NCI-H1092 treated with DMSO at 0.1 percent for 48 hours (cell line): ENCODE measurements at places on chromosomes 4 and X.
A peak's percentile ranks its signal among the peaks of the same experiment; 100 is the strongest.

DNA sequence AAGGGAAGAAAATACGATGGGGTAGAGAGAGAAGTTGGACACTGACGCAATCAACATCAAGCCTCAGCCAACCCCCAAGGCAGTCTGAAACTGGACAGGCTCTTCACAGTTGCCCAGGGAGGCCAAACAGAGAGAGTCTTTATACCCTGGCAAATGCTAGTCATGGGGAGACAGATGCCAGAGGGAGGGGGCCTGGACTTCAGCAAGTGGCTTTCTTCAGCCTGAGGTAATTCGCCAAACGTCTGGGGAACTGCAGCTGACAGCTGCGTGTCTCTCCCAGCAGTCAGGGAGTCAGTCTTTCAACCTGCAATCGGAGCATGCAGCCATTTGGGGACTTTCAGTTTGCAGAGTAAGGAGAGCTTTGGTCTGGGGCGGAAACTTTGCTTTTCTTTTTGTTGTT is 521.6 kb downstream of the TRIML1 start:
- no peak for DNase-seq

DNA sequence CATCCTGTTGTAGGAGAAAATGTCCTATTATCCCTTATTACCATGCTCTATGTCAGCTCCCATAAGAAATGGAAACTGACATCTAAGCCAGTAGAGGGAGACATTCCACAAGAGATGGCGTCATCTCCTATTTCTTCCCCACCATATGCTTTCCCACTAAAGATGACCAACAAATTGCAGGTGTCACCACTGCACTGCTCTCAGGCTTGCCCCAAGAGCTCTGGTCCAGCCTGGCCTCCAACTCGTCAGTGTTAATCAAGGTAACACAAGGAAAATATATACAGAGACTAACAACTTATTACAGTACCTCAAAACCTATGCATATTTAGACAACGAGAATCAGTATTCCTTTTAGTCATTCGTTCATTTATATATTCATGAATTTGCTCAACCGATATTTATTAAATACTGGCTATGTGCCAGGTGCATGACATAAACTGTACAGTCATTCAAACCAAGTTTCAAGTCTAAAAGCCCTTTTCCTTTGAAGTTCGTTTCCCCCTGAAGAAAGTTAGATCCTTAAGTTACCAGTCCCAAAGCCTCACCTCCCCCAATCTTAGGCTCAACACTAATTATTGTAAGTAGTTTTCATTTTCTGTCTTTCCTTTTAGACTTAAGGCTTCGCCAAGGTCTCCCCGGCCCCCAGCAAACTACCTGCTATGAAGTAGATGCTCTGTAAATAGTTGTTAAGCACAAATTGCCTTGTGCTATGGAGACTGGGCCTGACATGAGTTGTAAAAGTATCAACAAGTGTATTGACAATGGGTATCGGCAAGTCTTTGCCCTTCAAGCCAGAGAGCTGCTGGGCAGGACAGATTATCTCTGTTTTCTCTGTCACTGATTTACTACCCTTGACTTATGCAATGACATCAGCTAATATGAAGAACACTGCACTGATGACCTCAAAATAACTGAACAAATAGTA is 3.1 kb upstream of the FGB start:
- peak; percentile 34 for DNase-seq

DNA sequence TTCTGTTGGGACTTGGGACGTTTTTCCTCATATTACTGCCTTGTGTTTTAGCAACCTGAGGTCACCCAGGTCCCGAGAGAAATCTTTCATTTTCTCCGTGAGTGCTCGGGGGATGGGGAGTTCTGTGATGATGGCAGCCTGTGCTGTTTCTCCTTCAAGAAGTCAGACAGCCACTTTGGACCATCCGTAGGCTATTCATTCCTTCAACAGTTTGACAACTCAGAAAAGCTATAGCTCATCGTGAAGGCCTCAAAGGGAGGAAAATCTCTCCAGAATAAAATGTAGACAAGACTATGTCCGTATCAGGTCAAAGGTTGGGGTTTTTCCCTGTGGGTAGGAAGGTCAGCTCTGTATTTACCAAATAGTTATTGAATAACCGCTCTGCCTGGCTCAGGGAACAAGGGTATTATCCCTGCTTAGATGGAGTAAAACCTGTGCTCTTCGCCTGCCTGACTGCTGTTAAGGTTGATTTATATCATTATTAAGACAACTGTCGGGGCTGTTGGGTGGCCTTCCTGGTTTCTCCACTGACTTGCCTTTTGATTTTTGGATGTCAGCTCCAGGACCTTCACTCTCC is 36.6 kb downstream of the FAM114A1 start:
- no peak for DNase-seq

DNA sequence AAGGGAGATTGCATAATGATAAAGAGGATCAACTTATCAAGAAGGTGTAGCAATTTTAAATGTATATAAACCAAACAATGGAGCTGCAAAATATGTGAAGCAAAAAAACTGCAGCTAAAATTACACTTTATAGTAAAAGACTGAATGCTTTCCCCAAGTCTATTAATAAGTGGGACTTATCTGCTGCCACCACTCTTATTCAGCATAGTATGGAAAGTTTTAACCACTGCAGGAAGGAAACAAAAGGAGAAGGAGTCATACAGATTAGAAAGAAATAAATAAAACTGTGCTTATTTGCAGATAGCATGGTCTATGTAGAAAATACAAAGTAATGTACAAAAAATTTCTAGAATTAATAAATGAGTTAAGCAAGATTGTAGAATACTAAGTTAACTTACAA is 94.1 kb upstream of the GK2 start:
- no peak for DNase-seq

- DNase-seq: no peak
Measured at GRCh38 chr4:25839233-25839632, 23.6 kb downstream of the SEL1L3 start.

GRCh38 chr4:124589786-124590185 is 122.7 kb downstream of the ANKRD50 start:
- DNase-seq: no peak

DNA sequence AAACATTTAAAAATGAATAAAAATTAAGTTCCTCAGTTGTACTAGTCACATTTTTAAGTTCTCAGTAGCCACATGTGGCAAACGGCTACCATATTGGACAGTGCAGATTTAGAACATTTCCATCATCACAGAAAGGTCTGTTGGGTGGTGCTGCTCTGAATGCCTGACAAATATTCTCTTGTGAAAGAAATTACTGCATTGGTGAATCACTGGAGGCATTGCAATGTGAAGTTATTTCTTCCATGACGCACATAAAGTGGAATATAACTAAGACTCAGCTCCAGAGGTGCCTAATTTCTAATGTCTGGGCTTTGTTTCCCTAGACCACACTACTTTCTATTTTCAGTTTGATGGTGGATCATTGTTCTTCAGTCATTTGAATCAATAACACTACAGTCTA is 44.9 kb downstream of the CLNK start:
- DNase-seq: no peak

- no peak for DNase-seq
Measured at GRCh38 chr4:2694691-2695090, 61.4 kb downstream of the TNIP2 start.

GRCh38 chr4:151905197-151905596 is 144.4 kb upstream of the GATB start:
- DNase-seq: no peak

DNA sequence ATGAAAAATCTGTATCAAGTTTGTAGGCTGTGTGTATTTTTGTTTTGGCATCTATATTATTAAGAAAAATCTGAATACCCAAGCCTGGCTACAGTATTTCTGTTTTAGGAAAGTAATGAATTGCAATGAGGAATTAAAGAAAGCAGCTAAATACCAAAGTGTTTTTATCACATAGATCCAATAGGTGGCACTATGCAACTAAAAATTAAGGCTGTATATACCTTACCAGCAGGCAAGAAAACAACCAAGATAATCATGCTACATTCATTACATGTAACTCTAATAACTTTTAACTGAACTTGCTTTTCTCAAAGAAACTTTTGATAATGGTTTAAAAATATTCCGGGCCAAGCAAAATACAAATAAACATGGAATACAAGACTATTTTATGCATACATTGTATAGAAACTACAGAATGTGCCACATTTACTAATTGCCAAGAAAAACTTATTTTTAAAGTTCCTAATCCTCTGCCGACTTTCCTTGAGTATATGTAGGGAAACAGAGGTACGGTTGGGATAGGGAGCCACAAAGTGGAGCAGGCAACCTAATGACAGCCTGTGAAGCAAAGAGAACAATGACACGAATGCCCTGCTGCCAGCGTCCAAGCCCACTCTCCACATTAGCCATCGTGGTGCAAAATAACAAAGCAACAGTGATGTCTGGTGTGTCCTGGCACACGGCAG is 63.7 kb downstream of the SEC24D start:
- peak; percentile 64 for DNase-seq

DNA sequence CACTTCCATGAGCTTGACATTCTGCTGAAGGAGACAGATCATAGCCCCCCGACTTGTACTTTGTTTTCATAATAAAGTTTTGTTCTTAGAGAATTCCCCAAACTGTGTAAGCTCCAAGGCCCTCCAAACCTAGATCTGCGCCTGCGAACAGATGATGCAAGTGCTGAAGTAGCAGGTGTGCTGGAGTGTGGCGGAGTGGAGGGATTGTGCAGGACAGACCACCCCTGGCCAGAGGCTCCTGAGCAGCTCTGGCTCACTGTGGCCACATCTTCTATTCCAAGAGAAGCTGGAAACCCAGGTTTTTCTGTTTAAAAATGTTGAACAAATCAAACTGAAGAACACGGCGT is 46.4 kb downstream of the TBC1D14 start:
- no peak for DNase-seq

DNA sequence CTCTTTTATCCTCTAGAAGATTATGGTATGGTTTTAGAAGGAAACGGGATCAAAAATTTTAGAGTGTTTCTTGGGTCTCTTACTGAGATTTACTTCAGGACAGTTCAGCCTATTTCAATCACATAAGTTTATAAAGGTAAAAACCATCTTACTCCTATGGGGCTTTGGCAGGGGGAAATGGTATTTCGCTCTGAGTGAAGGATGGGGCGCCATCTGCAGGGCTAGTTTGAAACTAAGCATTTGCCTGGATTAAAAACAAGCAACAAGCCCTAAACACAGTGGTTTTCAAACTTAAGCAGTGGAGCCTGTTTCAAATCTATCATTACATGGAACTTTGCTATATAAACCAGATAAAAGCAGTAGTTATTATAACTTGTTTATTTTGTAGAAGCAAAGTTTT is 361.5 kb upstream of the FMR1 start:
- peak; percentile 50 for DNase-seq

- DNase-seq: no peak
Measured at GRCh38 chrX:29721152-29721551, 494.2 kb upstream of the MAGEB2 start.

- DNase-seq: no peak
Measured at GRCh38 chr4:76898385-76898692, 395 bp upstream of the SOWAHB start.

DNA sequence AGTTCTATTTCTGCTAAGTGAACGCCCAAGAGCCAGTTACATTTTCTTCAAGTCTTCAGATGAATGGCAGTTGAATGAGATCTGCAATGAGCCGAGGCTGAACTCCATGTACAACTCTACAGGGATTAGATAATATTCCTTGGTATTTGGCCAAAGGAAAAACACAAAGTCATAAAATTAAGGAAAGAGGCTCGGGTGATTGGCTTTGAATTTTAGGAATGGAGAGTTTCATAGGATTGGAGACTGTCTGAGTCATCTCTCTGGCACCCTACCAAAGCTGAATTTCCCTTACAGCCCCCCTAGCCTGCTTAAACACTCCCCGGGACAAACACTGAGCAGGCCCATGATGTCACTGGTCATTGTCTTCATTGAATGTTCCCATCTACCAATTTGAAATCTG is 188.0 kb upstream of the C1QTNF7 start:
- DNase-seq: no peak

DNA sequence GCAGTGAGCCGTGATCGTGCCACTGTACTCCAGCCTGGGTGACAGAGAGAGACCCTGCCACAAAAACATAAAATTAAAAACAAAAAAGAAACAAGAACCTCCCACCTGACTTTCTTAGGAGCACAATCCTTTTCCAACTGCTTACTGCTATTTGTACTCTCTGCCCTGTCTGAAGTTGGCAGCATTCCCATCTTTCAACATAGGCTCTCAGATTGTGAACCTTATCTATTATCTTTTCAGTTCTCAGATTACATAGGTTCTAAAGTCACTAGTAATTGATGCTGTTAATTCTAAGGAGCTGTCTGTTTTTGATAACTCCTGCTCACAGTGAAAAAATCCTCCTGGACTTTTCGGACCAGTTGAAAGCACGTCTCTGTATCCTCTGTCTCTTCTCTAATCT is 812.2 kb upstream of the CT83 start:
- no peak for DNase-seq

DNA sequence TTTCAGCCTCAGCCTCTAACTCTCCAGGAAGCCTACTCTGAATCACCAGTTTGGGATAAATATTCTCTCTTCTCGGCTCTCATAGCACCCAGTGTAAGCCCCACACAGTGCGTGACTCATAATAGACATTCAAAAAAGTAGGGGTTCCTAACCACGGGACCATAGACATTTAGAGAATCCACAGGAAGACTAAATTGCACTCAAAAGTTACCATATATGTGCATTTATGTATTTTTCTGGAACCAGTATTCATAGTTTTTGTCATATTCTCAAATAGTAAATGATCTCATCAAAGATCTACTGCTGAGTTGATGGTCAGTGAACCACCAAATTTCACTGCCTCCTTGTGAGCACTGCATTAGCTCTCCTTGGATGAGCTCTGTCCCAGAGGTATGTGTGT is 625.7 kb downstream of the SMARCA1 start:
- DNase-seq: no peak

GRCh38 chrX:44770121-44770520 is 73.7 kb upstream of the DUSP21 start:
- no peak for DNase-seq

GRCh38 chrX:37854748-37855147 is 7.4 kb upstream of the DYNLT3 start:
- DNase-seq: no peak

DNA sequence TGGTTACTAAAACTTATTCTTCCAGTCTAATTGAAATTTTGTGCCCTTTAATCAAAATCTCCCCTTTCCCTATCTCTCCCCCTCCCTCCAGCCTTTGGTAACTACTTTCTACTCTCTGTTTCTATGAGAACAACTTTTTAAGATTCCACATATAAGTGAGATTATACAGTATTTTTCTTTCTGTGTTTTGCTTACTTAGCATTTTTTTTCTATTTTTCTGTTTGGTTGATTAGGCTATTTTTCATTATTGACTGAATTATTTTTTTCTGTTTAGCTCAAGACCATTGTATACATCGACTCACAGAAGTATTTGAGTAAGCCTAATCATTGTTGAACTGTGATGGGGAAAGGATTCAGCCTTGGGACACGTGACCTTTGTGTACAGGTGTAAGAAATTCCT is 116.4 kb downstream of the PHEX start:
- no peak for DNase-seq

- peak; percentile 47 for DNase-seq
Measured at GRCh38 chrX:9163214-9163709, 129.3 kb upstream of the FAM9B start.

- DNase-seq: no peak
Measured at GRCh38 chr4:43864616-43865146, 583.9 kb downstream of the KCTD8 start.

GRCh38 chr4:137543648-137544047 is 11.4 kb upstream of the PCDH18 start:
- DNase-seq: no peak

GRCh38 chr4:11429699-11430045 is 978 bp upstream of the HS3ST1 start:
- no peak for DNase-seq

- DNase-seq: no peak
Measured at GRCh38 chrX:150352581-150352980, 10.5 kb upstream of the MAMLD1 start.
